ENCODE measurements at places on chromosomes 13 and 19.

DNA sequence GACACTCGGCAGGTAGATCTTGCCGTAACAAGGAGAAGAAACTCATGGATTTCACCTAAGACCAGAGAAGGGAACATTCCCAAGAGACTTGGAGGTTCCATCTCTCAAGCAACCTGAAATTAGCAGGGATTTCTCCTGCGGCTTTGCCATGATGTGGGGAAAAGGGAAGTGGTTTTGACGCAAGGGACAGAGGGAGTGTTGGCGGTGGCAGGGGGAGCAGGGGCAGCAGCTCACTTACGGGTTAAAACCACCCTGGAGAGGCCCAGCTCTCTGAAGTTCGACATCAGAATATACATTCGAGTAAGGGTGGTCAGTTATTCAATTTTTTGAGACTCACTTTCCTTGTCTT, 76.1 kb upstream of the POMP start:
- DNase-seq = no peak

DNA sequence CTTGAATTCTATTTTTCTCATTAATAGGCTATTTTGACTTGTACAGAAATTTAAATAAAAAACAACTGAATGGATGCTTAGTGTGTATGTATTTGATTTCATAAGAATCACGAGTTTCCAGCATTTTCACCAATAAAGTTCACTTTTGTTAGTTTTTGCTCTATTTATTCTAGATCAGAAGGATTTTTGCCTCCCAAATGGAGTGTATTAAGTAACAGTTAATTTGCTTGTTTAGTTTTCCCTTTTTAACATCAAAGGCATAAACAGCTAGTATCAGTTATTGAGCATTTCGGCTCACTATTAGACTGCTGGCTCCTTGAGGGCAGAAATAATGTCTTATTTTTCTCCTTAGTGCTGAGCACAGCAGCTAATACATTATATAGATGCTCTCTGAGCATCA, 414.1 kb downstream of the FGF9 start:
- DNase-seq = no peak

DNA sequence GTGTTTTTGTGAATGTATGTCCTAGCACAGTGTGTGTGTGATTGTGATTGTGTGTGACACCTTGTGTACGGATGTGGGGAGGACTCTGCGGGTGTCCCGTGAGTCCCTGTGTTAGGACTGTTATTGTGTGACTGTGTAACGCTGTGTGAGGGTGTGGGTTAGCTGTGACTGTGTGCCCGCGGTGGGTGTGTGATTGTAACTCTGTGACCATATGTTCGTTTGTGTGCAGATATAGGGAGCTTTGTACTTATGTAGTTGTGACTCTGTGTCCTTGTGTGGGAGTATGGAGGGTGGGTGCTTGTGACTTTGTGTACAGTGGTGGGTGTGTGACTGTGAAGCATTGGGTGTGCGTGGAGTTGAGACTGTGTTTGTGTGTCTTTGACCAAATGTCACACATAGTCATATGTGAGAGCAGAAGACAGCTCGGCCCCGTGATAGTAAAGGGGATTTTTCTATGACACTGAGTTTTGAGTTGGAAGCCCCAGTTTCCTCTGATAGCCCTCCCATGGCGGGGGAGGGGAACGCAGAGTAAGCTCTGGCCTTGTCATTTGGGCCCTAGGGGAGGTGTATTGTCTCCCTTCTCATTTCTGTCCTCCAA, 949 bp upstream of the ZNF260 start:
- DNase-seq = peak; percentile 42

DNA sequence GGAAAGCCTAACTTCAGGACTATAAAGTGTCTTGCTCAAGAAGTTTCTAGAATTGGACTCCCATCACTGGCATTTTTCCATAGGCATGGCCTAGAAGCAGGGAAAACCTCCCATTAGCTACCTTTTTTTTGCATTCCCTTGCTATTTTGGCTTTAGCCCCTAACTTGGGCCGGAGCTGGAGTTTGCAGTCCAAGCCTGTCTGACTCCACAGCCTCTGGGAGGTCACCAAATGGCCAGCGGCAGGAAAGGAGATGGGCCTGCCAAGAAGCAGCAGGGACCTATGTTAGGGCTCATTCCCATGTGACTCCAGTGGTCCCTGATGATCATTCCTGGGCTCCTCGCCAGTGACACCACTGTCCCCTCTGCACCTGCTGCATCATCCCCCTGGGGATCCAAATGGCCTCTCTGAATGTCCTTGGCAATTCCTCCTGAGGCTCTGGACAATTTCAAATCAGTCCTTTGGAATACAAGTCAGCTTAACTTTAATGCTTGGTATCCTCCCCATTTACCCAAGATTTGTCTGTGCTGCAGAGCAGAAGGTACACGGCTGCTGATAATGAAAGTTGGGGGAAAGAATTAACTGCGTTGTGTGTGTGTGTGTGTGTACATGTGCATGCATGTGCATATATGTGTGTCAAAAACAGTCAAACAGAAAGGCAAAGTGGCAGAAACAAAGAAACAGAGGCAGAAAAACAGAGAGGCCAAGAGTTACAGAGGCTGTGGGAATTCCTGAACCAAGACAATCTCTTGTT, 69.8 kb upstream of the SERP2 start:
- no peak for DNase-seq

GRCh38 chr13:74134777-74135325, 647 bp upstream of the KLF12 start:
- DNase-seq = peak; percentile 70

DNA sequence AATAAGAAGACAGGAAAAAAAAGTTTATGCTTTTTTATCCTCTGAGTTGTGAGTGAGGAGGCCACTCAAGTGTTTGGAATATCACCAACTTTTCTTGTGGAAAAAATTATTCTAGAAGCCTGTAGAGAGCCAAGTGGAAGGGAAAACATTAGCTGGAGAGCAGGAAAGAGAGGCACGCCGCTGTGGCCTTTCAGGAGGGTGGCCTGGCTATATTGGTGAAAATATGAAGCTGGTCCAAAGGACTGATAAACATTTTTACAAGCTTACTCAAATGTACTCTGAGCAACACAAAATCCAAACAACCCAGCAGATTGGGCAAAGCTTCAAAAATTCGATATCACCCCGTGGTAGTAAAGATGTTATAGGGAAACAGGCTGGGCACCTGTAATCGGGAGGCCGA, 2.3 kb upstream of the EIF3G start:
- DNase-seq = no peak

DNA sequence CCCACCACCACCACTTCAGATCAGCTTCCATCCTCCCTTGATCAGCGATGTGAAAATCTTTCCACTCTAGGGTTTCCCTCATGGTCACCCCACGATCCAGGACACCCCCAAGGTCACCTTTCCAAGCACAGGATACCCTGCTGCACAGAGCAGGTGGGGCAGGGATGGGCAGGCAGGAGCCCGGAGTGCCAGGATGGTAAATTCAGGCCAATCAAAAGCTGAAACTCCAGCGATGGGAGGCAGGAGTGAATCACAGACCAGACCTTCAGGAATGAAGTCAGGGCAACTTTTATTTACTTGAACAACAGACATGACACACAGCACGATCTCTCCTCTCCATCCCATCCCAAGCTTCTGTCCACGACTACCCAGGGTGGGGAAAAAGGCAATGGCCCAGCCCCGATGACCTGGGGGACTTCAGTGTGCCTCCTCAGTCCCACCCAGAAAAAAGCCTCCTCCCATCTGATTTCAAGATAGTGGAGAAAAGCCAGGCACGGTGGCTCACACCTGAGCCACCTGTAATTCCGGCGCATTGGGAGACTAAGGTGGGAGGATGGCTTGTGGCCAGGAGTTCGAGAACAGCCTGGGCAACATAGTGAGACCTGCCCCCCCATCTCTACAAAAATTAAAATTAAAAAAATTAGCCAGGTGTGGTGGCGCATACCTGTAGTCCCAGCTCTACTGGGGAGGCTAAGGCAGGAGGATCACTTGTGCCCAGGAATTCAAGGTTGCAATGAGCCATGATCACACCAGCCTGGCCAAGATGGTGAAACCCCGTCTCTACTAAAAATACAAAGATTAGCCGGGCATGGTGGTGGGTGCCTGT, 39.2 kb downstream of the ZSWIM4 start:
- DNase-seq = no peak

DNA sequence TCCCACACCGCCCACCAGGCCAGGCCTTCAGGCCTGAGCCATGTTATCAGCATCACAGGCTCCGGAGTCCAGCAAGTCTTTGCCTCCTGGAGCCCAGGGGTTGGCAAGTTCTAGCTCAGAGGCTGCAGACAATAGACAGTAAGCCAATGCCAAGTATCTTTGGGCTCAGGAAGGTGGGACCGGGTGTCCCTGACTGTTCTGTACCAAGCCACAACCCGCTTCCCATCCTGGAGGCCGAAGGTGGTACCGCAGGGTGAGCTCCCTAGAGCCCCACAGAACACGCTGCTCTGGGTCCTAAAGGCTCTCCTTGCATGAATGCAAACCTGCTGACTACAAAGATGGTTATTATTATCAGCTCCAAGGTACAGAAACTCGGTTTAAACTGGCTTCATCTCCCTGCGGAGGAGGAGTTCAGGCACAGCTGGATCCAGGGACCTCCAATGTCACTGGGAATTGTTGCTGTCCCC, 5.5 kb upstream of the FSTL3 start:
- DNase-seq = no peak

Measured in CD4-positive, alpha-beta T cell treated with Interleukin-1 beta for 1 hour (primary cell).